ENCODE measurements at places on chromosomes 2 and 18.
A peak's percentile ranks its signal among the peaks of the same experiment; 100 is the strongest.

- no peak for DNase-seq
These were observed 638 bp upstream of the IRS1 start for GRCh38 chr2:226799976-226800940.

GRCh38 chr18:77201506-77201905, 48.1 kb upstream of the GALR1 start:
- DNase-seq: no peak

DNA sequence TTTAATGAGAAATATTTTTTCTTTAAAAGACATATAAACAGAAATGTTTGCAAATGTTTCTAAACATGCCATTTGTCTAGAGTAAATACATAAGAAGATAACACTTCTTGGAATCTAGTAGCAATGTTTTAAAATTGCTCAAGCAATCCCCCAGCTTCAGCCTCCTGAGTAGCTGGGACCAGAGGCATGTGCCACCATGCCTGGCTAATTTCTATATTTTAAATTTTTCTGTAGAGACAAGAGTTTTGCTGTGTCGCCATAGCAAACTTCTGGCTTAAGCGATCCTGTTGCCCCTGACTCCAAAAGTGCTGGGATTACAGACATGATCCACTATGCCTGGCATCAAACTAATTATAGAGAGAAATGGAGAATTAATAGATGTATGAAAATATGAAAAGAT, 14.6 kb upstream of the MBD2 start:
- no peak for DNase-seq

GRCh38 chr2:231557571-231558217, 27.4 kb upstream of the NMUR1 start:
- DNase-seq: peak; percentile 22

- DNase-seq: no peak
These were observed 104.1 kb downstream of the DDX1 start for GRCh38 chr2:15695582-15696330.

DNA sequence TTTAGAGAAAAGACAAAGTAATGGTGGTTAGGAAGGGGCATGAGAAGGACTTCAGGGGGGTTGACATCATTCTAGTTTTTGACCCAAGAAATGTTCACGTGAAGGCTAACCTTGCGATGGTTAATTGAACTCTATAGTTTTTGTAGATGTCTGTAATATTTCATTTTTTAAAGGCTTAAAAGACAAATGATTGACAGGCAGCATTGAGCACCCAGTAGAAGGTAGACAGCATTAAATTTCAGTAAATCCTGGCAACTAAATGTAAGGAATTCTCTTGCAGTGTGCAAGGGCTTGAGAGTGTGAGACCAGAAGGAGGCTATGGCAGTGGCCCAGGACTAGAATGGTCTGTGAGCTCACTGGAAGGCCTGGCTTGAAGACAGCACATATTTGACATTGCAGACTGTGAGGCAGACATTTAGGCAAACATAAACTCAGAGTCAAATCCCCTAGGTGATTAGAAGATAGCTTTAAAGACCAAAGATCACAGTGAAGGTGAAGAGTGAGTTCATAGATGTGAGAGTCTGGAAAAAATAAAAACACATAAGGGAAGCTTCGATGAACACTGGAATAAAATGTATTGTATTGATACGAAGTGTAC, 100.1 kb upstream of the MAP4K4 start:
- no peak for DNase-seq

GRCh38 chr2:227877421-227878310, 6.2 kb downstream of the DAW1 start:
- no peak for DNase-seq

DNA sequence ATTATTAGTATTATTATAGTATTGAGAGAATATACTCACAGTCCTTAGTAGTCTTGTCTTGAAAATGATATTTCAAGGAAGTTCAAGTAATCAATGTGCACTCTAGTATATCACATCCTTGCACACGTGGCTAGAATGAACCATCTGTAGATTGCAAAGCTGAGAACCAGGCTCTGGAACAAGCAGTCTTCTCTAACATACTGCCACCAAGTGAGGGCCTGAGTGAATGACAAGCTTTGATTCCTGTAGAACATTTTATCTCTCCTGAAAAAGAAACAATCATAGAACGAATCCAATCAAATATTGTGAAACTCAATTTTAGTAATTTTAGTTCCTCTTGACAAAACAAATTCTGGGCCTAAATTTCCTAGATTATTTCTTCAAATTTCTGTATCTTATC, 55.3 kb upstream of the SULT1C3 start:
- no peak for DNase-seq

- peak; percentile 18 for DNase-seq
These were observed 13.6 kb upstream of the CXCR4 start for GRCh38 chr2:136131484-136131960.

- DNase-seq: no peak
These were observed 30.2 kb upstream of the SCLY start for GRCh38 chr2:238030422-238031155.

DNA sequence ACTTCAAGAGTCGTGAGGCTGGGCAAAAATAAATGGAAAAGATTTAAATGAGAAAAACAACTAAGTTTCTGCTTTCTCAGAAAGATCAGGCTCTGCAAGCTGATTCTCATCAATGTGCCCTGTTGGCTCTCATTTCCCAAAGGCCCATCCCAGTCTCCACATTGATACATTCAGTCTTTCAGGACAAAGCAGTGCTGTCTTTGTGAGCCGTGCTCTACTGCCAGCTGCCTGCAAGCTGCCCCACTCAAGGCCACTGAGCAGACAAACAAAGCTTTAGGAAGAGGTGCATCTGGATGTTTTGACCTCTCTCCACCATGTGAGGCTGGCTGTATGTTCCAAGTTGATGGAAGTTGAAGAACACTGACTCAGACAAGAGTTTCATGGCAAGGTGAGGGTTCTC, 48.8 kb downstream of the FSHR start:
- DNase-seq: no peak

DNA sequence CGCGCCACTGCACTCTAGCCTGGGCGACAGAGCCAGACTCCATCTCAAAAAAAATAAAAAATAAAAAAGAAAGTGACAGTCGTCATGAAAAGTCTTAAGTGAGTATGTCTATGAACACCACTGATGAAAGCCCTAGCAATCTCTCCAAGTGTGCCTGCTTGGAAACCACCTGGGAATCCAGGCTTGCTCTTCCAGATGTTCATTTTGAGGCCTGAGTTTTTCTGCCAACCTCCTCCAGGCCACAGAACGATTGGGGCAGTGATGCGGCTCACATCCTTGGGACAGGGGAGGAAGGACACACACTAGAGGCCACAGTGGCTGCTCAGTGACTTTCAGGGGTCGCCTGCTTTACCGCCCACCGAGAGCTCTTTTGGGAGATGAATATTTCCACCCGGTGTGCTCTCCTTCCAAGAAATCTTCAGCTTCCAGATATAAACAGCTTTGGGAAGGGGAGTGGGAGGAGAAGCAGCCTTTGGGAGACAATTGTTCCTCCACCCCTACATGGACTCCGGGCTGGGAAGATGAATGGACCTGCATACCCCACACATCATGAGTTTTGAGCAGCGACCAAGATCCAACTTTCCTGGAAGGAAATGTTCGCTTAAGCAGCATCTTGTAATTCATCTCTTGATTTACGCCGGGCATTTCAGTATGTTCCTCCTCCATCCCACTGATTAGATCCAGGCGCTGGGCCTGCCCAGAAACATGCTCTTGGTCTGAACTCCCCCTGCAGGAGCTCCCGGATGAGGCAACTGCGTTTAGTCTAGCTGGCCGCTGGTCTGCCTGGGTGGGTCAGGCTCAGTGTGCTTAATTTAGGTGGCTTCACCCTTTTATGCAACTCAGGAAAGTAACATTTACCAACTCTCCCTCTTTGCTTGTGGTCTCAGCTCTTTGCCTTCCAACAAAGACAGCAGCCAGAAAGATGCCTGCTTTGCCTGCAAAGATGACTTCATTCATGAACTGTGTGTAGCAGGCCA, 6.2 kb upstream of the ARMC9 start:
- DNase-seq: no peak

GRCh38 chr18:28161608-28162599, 15.0 kb downstream of the CDH2 start:
- DNase-seq: no peak

GRCh38 chr2:36338827-36339145, 16.8 kb upstream of the CRIM1 start:
- DNase-seq: no peak

DNA sequence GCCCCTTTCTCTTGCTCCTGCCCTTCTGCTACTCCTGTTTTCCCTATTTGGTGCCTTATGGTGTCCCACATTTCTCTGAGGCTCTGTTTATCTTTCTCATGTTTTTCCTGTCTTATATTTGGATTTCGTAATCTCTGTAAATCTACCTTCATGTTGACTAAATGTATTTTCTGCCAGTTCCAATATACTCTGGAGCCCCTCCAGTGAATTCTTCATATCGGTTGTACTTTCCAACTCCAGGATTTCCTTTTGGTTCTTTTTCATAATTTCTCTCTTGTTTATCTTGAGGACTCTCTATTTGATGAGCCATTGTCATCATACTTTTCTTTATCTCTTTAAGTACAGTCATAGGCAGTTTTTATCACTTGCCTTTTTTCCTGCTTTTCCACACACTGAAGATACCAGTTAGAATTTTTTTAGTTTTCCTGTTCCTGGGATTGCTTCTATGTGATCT, 19.1 kb downstream of the SCLY start:
- no peak for DNase-seq

DNA sequence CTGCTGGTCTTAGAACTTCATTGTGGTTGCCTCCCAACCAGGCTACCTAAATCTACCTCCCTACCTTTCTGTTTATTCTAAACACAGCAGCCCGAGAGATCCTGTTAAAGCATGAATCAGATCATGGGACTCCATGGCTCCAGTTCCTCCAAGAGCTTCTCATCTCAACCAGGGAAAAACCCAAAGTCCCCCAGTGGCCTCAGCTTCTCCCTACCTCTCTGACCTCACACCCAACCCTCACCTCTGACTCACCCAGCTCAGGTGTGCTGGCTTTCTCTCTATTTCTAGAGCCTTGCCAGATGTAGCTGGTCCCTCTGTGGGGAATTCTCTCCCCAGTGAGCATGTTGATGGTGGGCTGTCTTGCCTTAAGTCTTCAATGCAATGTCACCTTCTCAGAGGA, 93.8 kb upstream of the COPS8 start:
- DNase-seq: no peak

DNA sequence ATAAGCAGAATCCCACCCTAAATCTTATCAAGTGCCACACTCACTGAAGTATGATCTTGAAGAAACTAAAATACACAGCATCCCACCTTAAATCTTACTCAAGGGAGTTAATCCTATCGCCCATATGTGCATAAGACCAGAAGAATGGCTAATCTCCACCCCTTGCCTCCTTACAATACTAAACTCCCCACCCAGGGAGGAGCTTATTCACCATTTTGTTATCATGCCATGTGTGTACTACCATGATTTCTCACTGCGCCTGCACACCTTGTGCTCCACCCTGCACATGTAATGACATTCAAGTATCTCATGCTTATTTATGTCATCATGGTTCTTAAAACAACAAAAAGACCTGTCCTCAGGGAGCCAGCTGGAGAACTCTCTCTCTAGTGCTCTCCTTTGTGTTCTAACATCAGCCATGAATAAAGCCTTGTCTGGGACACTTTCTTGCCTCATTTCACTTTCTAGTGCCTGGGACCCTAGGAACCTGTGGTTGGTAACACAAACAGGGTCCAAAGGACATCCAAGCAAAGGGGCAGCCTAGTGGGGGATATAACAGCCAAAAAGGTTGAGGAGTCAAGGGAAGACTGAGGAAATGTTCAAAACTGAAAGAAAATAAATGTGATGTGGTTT, 87.4 kb downstream of the SLC66A3 start:
- no peak for DNase-seq

GRCh38 chr18:56139792-56140254, 498.6 kb downstream of the TXNL1 start:
- no peak for DNase-seq

GRCh38 chr2:195407783-195408182, 249.2 kb upstream of the SLC39A10 start:
- DNase-seq: no peak

DNA sequence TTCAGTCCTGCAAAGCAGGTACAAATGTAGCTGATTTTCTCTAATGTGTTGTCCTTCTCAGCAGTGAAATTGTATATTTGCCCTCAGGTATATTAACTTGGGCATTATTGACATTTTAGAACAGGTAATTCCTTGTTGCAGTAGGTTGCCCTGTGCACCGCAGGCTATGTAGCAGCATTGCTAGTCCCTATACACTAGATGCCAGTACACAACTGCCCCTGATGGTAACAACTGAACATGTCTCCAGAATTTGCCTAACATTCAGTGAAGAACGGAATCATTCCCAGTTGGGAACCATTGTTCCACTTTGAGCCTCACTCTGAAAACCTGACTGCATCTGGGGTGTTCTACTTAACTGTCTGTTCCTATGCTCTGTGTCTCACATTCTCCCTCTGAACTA, 23.1 kb upstream of the TFPI start:
- DNase-seq: no peak

- DNase-seq: no peak
These were observed at the start of gene TTN for GRCh38 chr2:178807227-178808008. TTN (minus strand) TSS chr2:178807423; CDS start chr2:178804642, 2,781 bp downstream.

GRCh38 chr2:109054865-109055264, 65.8 kb upstream of the EDAR start:
- DNase-seq: no peak

DNA sequence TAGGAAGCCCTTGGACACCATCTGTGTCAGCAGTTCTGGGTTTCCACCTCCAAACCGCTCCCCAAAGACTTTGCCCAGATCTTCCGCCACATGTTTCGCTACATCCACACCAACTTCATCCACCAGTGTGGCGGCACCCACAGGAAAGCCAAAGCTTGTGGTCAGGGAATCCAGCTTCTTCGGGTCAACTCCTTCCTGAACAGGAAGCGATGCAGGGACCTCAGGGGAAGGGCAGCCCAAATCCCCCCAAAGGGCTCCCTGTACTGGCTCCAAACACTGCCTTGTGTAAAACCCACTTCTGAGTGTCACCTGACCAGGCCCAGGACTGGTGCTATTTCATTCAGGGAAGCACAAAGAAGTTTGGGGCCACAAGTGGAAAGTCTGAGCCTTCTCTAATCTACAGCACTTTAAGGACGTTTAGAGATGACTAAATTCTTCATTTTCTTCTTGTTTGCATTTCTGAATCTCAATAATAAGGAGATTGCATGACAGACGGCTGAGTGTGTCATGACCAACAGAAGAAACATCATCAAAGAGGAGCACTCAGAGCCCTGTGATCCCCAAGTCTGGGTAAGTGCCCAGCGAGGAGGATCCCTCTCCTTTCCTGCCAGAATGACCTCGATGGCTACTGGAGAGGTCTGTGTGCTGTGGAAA, 20.8 kb downstream of the GAREM2 start:
- no peak for DNase-seq

- DNase-seq: peak; percentile 11
These were observed 800 bp downstream of the IL1RL2 start for GRCh38 chr2:102187496-102188150.

GRCh38 chr2:148721520-148721931, 77.0 kb downstream of the EPC2 start:
- no peak for DNase-seq

GRCh38 chr2:214077727-214078126, 333.1 kb upstream of the VWC2L start:
- DNase-seq: no peak

Data from activated T-helper 1 cell treated with Interleukin-2 at 50 U/mL for 16 hours (primary cell).